GM06990 (cell line): ENCODE measurements at places on chromosomes 5 and 9.

GRCh38 chr5:68240202-68240601 is 24.6 kb downstream of the PIK3R1 start:
- no peak for DNase-seq

DNA sequence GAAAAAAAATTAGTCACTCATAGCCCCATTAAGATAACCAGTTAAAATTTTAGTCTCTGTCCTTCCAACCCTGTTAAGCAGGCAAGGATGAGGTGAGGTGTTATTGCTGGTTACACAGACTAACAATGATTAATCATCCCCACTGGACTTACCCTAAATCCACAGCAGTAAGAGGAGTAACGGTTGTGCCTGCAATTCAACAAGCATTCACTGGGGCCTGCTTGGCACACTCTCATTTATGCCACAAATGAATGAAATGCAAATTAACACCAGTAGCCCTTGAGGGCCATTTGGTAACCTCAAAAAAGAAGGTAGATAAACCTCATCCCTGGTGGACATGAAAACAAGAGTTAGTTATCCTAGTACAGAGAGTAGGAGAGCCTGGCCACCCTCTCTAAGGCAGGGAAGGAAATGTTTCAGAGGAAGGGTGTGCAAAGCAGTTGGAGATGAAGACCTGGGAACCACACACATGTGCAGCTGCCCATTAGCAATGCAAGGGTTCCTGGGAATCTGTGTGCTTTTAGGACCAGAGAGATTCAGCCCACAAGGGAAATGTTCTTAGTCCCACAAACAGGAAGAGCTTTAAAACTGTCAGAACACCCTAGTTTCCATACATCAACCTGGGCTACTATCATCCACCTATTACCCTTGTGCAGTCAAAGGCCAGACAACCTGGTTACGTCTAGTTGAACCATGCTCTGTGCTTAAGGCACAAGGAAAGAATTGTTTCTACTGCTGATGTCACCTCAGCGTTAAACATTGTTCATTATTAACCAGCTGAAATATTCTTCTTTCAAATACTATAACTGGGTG is 7.7 kb downstream of the LHFPL2 start:
- no peak for DNase-seq

DNA sequence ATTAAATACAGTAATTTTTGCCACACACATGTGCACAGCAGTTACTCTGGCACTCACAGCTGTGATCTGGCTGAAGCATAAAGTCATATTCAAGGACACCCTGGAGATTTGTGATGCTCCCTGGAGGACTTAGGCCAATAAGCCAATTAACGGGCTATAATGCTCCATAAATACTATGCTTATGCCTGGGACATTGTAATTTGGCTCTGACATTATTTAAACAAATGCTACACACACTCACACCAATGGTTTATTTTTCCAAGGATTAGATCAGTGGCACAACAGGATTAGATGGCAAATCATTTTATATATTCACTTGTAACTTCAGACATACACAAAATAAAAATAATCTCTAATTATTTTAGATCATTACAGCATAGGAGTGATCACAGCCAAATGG is 111.2 kb downstream of the LMNB1 start:
- DNase-seq, result no peak

DNA sequence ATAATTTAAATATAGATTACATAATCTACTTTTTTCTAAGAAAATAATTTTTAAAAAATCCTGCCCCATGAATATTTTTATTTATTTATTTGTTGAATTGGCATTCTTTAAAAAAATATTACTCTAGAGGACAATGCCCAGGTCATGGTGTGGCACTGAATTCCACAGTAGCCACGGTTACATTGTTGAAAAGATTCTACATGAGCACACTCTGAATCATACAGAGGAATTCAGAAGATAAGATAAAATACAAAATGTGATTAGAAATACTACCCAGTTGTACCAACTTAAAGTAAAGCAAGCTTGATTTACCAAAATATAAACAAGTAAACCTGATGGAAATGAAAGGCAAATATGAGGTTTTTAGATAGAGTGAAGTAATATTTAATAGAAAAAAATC is 183.7 kb downstream of the HCN1 start:
- DNase-seq, result no peak

DNA sequence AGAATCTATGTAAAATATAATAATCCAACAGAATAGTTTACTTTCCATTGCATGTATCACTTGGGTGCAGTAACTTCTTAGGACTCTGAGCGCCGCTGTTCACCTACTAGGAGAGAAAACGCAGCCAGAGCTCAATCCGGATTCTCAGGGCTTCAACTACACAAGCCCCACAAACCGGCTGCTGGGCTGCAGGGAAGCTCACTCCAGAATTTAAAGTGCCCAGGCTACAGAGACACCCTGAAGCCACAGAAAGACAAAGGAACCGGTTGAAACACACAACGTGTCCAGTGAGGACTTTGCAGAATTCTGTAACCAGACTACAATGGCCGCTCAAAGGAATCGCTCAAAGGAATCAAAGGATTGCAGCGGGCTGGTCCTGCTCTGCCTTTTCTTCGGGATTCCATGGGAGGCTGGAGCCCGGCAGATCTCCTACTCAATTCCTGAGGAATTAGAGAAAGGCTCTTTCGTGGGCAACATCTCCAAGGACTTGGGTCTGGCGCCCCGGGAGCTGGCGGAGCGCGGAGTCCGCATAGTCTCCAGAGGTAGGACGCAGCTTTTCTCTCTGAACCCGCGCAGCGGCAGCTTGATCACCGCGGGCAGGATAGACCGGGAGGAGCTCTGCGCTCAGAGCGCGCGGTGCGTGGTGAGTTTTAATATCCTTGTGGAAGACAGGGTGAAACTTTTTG is at the start of gene PCDHGA10:
Gene PCDHGA10 (plus strand): TSS at position 134 of the 686 bp plus-strand sequence. CDS start 189 bp downstream, at position 323.
- DNase-seq, result no peak

- no peak for DNase-seq
Observed at GRCh38 chr9:84271531-84271900, 69.0 kb downstream of the SLC28A3 start.

DNA sequence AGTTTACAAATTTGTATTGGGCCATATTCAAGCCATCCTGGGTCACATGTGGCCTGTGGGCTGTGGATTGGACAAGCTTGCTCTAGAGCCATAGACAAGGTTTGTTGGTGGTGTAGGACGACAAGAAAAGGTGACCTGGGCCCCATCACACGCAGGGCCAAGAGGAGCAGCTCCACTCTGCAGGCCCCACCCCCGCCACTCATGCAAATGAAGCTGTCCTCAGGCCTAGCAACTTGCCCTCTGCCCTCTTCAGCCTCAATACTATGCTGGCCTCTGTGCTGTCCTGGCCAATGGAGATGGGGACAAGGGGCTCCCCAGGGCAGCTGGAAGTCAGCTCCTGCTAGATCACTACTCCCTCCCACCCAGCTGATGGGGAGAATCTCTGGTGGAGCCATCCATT is 55.2 kb upstream of the TMEM252 start:
- no peak for DNase-seq

GRCh38 chr9:86183229-86184137 is 76.0 kb downstream of the C9orf153 start:
- DNase-seq, result no peak

DNA sequence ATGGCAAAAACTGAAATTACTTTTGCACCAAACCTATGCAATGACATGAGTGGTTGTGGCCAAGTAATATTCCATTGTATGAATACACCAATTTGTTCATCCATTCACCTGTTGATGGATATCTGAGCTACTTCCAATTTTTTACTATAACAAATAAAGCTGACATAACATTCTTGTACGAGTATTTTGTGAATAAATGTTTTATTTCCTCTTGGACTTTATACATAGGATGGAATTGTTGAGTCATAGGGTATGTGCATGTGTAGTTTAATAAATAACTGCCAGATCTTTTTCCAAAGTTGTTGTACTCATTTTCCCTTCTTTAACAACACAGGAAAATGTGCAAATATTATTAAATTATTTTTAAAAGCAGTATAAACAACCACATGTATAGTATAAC is 146.1 kb upstream of the ZNF462 start:
- DNase-seq, result no peak
